GM23248 (cell line): ENCODE measurements at places on chromosomes 7 and 10.

- H3K4me1 ChIP-seq = peaks cover 18% of the 10 kb centered on the region
- H3K27ac ChIP-seq = no peak overlapping the region
- no peaks in the 10 kb centered on the region for H3K27me3 ChIP-seq
- no peak for DNase-seq
- H3K4me3 ChIP-seq = no peak overlapping the region
Observed at GRCh38 chr10:102597131-102597991, 46.9 kb upstream of the TRIM8 start.

GRCh38 chr7:1274121-1274875 lies 41.6 kb downstream of the UNCX start:
- no peak overlapping the region for H3K4me3 ChIP-seq
- H3K36me3 ChIP-seq = no peaks in the 10 kb centered on the region
- H3K27me3 ChIP-seq = peaks cover 2% of the 10 kb centered on the region
- no peak for DNase-seq
- H3K4me1 ChIP-seq = no peaks in the 10 kb centered on the region

- no peaks in the 10 kb centered on the region for H3K4me1 ChIP-seq
- no peak overlapping the region for H3K27ac ChIP-seq
- H3K36me3 ChIP-seq = no peaks in the 10 kb centered on the region
- H3K27me3 ChIP-seq = no peaks in the 10 kb centered on the region
Observed at GRCh38 chr7:40239755-40240303, 105.0 kb downstream of the SUGCT start.

GRCh38 chr10:21055339-21056135 lies 158.4 kb upstream of the NEBL start:
- no peaks in the 10 kb centered on the region for H3K4me1 ChIP-seq
- no peak for DNase-seq
- H3K27me3 ChIP-seq = no peaks in the 10 kb centered on the region
- H3K27ac ChIP-seq = no peak overlapping the region

DNA sequence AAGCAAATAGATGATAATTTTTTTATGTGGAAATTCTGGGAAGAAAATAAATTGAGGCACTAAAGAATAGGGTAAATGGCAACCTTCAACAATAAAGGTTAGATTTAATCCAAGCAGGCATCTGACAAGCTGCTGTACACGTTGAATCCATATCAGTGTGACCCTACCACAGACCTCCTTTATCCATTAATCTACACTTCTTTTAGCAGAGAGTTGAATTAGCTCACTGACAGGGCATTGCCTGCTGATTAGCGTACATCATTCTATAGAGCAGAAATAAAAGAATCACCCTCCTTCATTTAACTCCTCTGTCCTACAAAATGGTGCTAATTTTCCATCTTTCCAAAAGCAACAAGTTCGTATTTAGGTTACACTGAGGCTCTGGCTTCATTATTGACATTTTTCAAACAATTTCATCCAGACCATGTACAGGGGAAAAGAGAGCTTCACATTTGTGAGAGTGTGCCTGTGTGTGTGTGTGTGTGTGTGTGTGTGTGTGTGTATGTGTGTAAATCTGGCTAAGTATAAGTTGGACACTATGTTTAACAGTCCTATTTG lies 356.0 kb downstream of the TFEC start:
- no peaks in the 10 kb centered on the region for H3K27me3 ChIP-seq
- H3K4me1 ChIP-seq = peaks cover 42% of the 10 kb centered on the region
- H3K36me3 ChIP-seq = no peaks in the 10 kb centered on the region
- H3K4me3 ChIP-seq = no peak overlapping the region
- no peak for DNase-seq

DNA sequence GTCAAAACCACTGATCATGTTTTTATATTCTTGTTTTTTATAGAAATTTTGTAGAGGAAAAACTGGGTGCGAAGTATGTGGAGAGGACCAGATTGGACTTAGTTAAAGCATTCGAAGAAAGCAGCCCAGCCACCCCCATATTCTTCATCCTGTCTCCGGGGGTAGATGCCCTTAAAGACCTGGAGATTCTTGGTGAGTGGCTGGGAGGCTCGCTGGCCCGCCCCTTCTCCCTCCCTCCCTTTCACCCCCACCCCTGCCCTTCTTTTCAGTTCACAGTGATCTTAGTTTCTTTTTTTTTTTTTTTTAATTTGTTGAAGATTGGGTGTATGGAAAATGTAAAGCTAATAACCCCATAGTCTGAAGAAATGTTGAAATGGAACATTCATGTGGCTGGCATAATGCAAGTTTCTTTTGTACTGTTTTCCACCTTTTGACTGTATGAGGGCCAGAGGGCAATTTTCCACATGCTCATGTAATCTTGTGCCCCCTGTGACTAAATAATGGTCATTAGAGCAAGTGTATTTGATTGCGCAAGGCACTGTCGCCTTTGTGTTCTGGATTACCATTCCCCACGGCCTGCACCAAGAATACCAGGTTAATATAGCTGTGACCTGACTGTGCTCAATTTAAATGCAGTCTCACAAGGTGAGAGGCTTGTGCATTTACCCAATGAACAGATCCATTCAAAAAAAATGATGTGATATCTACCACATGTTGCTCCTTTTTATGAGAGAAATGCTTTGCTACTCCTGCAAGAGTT lies 77.7 kb downstream of the CDCA7L start:
- no peak overlapping the region for H3K4me3 ChIP-seq
- H3K4me1 ChIP-seq = peaks cover 5% of the 10 kb centered on the region; the same call in 1 of the 2 replicates
- H3K27me3 ChIP-seq = no peaks in the 10 kb centered on the region
- no peak for DNase-seq
- H3K27ac ChIP-seq = no peak overlapping the region

- DNase-seq = peak; percentile 61
- no peaks in the 10 kb centered on the region for H3K4me1 ChIP-seq
- H3K27me3 ChIP-seq = peaks cover 11% of the 10 kb centered on the region
- no peaks in the 10 kb centered on the region for H3K36me3 ChIP-seq
- peak overlapping the region; percentile 70 for H3K4me3 ChIP-seq
Observed at GRCh38 chr7:149741629-149742028, 31.8 kb downstream of the ZNF467 start.

DNA sequence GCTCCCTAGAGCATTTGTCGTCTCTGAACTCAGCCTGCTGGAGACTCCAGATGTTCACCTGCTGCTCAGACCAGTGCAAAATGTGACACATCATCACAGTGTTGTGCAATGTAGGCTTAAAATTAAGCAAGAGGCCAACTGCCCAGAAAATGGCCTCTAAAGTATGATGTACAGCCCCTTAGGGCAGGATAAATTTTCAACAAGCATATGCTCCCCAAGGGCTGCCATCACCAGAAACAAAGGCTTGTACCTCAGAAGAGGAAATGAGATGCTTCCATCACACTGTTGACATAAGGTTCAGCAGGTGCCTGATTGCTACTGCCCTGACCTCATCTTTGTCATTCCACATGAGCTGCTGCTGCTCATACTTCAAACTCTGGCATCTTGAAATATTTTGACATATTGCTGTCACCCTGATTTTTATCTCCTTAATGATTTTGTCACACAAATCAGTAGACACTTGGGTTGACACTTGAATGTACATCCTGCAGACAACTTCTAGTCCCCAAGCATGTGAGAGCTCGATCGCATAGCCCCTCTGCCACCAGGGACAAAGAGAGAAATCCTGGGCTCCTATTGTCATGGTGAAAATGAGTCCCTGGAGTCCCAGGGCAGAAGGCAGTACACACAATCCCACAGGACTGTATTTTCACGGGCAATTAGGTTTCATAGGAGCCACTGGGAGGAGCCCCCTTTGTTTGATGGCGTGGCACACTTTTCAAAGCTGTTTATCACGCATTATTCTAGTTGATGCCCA lies 219.7 kb upstream of the STK17A start:
- no peaks in the 10 kb centered on the region for H3K4me1 ChIP-seq
- H3K36me3 ChIP-seq = no peaks in the 10 kb centered on the region
- no peak overlapping the region for H3K27ac ChIP-seq
- H3K4me3 ChIP-seq = no peak overlapping the region
- no peaks in the 10 kb centered on the region for H3K27me3 ChIP-seq
